ENCODE measurements at places on chromosomes 2 and 18.

GRCh38 chr2:201156640-201157039, 26.3 kb upstream of the CASP10 start:
- no peak for DNase-seq

DNA sequence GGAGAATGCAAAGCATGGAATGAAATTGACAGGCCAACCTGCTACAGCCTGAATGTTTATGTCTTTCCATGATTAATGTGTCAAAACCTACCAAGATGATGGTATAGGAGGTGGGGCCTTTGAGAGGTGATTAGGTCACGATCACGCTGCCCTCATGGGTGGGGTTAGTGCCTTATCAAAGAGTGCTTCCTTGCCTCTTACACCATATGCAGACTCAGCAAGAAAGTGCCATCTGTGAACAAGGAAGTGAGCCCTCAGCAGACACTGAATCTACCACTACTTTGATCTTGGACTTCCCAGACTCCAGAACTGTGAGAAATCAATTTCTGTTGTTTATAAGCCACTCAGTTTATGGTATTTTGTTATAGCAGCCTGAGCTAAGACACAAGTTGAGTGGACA, 147.5 kb upstream of the BCL2L11 start:
- DNase-seq = no peak

GRCh38 chr2:236576087-236576486, 6.5 kb downstream of the ACKR3 start:
- DNase-seq = no peak

- no peak for DNase-seq
These were observed at the start of gene ONECUT2 for GRCh38 chr18:57434536-57435494. Gene ONECUT2 (plus strand): TSS chr18:57435374. CDS start chr18:57435717, 343 bp downstream.

DNA sequence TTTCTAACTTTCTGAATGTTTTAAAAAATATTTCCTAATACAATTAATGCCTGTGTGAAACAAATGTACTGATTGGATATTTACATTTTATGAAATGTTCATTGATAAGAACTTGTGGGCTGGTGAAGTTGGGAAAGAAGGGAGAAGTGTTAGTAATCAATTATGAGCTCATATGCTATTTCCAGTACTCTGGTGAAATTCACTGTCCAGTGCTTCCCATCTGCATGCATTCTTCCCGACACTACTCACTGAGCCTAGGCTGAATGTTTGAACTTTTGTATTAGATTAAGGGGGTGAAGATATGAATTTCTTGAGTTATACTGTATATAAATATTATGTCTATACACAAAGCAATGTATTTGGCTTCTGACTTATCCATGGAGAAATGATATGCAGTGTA, 36.0 kb downstream of the SKA1 start:
- DNase-seq = no peak

DNA sequence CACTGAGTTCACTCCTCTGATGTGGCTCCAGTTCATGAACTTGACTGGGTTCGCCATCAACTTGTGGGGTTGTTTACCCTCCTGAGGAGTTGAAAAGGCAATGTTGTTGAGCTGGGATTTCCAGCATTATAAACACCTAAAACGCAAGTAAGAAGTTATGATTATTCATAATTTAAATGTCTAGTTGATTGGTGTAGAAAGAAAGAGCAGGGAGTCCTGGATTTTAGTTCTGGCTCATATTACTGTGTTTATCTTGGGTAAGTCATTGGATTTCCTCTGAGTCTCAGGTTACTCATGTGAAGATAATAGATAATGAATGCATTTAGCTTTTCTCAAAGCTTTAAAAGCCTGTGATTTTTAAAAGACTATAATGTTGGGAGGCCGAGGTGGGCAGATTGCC, 438.0 kb upstream of the CDH20 start:
- no peak for DNase-seq

DNA sequence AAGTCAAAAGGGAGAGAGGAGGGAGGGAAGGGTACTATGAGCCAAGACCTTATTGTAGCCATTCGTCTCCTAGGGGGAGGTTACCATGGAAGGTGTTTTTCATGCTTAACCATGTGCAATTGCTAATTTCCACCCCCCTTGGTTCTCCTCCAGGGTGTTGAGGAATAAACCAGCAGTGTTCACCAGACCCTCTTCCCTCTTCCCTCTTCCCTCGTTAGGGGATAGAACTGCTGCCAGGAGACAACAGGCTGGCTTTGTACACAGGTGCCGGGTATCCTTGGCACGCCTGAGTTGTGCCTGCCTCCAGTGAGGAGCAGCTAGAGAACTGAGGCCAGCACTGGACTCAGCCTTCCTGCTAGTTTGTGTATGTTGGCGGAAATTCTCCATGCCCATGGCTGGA, 41.1 kb upstream of the ARL5A start:
- DNase-seq = no peak

- DNase-seq = no peak
These were observed 36.9 kb upstream of the MEX3C start for GRCh38 chr18:51234117-51235008.

DNA sequence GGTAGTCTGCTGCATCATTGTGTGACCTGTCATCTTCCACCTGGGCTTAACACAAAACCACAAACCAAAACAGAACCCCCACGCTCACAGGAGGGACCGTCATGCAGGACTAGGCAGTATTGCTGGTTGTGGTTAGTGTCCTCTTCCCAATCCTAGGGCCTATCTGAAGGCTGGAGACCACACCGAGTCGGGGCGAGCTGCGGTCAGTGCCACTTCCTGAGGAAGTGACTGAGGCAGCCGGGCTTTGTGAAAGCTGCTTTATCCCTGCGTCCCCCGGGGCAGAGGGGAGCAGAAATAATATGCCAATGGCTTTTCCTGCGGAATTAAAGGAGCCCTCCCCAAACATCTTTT, 22.9 kb downstream of the ZNF532 start:
- no peak for DNase-seq

- no peak for DNase-seq
These were observed 3.2 kb upstream of the AQP12B start for GRCh38 chr2:240685771-240686371.

DNA sequence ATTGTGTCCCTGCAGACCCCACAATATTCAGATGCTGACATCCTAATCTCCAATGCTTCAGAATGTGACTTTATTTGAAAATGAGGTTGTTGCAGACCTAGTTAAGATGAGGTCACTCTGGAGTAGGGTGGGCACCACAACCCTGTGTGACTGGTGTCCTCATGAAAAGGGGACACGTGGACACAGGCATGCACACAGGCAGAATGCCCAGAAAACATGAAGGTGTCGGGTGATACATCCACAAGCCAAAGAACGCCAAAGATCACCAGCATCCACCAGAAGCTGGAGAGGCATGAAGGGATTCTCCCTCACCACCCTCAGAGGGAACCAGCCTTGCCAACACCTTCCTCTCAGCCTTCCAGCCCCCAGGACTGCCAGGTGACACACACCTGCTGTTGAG, 69.3 kb downstream of the AFF3 start:
- DNase-seq = no peak

GRCh38 chr2:46135228-46135855, 161.9 kb upstream of the EPAS1 start:
- no peak for DNase-seq

DNA sequence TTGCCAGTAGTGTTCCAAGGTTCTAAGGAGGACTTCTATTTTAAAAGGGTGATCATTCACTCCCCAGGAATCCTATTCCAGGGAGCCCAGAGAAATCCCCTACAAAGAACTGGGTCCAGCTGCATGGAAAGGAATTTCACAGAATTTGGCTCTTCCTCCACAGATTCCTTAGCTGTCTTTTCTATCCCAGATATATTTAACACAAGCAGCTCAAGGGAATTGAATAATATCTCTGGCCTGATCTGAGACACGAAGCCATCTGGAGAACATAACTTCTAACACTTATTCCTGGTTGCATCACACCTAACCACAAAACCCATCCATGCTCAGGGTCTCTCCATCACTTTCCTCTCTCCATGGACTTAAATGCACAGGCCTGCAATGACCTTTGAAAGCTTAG, 306.7 kb upstream of the ACVR2A start:
- no peak for DNase-seq

DNA sequence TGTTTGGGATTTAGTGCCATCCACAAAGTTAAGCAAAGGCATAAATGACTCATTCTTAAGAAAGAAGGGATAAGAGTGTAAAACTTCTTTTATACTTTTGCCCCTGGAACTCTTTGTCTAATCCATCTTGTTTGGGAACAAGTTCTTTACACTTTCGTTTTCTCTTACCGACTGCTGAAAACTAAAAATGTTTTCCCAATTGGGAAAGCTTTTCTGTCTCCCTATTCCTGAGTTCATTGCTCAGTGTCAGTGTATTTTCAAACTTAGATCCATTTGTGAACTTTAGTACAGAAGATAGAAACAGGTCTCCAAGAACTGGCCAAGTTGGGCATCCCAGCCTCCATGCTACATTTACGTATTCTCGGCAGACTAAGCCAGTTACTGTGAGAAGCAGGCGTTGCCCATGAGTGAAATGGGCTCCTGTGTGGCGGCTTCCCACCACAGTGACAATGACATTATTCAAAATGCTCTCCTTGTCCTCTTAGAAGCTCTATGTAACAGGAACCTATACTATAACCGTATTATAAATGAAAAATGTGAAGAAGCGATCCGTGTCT, 51.7 kb downstream of the TGOLN2 start:
- no peak for DNase-seq

- DNase-seq = no peak
These were observed 21.4 kb downstream of the FAM98A start for GRCh38 chr2:33577668-33578067.

- DNase-seq = no peak
These were observed 9.0 kb downstream of the MAB21L4 start for GRCh38 chr2:240886678-240887609.

GRCh38 chr2:457792-458424, 170.0 kb upstream of the ALKAL2 start:
- DNase-seq = no peak

DNA sequence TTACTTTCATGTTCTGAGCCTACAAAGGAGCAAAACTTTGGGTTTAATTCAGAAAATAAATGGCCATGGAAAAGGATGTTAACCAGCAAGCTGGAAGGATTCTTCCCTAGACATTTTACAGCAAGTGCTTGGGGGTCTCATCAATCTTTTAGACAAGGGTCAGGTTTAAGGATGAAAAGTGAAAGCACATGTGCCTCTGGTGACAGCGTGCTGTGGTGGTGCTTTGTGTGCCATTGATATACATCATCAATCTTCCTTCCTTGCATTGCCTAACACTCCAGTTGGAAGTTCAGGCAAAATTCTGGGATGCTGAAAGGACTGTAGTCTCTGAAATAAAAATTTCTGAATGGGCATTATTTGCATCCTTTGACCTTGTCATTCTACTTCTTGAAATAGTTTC, 171.2 kb downstream of the KCNE4 start:
- no peak for DNase-seq

GRCh38 chr2:12330916-12331315, 385.8 kb upstream of the TRIB2 start:
- DNase-seq = no peak

Measured in cortex of kidney (tissue), 1 donor.